Stimulated activated CD4-positive, alpha-beta T cell treated with anti-CD3 and anti-CD28 coated beads, Interleukin-15, amount 100 ng/mL, for 1 hour (primary cell): ENCODE measurements at places on chromosomes 2 and 18.

- no peak for DNase-seq
Measured at GRCh38 chr2:216279459-216279858, 92.8 kb downstream of the MARCHF4 start.

GRCh38 chr2:120759543-120760331 lies 24.1 kb downstream of the GLI2 start:
- no peak for DNase-seq

- no peak for DNase-seq
Measured at GRCh38 chr2:178913049-178913441, 105.8 kb upstream of the TTN start.

- DNase-seq, result no peak
Measured at GRCh38 chr2:3277050-3277747, 100.4 kb downstream of the EIPR1 start.

GRCh38 chr2:195902857-195903256 lies 165.8 kb downstream of the DNAH7 start:
- DNase-seq, result no peak
